Astrocyte of the spinal cord (primary cell): ENCODE measurements at places on chromosomes 1 and 21.

- peak; percentile 41 for DNase-seq
Observed at GRCh38 chr1:37795340-37796125, 1.9 kb downstream of the MANEAL start.

DNA sequence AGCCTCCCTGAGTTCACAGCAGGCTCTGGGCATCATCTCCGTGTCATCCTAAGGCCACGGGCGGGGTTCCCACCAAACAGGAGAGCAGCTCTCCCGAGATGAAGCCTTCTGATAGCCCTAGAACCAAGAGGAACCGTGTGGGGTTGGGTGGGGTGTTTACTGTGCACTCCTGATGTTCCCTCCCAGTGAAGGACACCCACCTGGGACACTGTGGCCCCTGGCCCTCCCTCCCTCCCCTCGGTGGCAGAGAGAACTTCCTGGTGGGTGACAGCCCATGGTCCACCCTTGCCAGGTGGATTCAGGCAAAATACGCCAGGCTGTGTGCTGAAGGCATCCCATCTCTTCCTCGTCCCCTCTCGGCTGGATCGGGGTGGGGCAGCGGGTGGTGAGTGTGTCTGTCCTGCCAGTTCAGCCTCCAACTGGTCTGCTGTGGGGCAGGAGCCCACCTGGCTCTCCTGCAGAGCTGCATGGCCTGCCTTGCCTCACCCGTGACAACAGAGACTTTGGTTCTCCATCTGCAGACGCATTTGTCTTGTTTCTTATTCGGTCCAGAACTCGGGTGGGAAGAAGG lies 15.6 kb upstream of the C1orf174 start:
- no peak for DNase-seq

DNA sequence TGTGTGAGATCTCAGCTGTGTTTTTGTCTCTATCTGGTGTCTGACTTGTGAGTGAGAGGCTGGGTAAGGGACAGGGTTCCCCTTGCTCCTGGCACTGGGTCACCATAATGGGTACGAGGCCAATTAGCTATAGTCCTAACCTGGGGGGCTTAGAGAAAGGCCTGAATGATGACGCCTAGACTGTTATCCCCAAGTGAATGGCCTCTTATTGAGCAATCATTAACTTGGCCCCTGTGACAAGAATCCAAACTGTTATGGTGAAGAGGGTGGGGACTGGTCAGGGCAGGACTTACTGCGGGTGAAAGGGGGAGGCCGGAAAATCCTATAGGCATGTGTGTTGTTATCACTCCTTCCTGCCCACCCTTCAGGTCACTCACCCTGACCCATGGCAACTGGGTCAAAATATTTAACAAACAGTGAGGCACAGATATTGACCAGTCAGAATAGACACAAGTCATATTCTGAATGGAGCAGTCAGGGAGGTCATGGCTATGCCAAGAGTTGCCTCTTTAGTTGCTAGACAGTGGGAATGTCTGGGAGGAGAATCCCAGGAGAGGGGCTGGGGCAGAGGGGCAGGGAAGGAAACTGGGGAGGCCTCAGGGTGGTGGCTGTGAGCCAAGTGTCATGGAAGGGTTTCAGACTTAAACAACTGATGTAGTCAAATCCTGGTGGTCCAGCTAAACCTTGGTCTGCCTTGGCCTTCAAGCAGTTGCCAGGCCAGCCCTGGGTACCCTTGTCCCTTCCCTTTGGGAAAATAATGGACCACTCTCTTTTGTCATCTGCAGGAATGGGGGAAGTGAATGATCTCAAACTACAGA lies 3.2 kb downstream of the NR0B2 start:
- no peak for DNase-seq

DNA sequence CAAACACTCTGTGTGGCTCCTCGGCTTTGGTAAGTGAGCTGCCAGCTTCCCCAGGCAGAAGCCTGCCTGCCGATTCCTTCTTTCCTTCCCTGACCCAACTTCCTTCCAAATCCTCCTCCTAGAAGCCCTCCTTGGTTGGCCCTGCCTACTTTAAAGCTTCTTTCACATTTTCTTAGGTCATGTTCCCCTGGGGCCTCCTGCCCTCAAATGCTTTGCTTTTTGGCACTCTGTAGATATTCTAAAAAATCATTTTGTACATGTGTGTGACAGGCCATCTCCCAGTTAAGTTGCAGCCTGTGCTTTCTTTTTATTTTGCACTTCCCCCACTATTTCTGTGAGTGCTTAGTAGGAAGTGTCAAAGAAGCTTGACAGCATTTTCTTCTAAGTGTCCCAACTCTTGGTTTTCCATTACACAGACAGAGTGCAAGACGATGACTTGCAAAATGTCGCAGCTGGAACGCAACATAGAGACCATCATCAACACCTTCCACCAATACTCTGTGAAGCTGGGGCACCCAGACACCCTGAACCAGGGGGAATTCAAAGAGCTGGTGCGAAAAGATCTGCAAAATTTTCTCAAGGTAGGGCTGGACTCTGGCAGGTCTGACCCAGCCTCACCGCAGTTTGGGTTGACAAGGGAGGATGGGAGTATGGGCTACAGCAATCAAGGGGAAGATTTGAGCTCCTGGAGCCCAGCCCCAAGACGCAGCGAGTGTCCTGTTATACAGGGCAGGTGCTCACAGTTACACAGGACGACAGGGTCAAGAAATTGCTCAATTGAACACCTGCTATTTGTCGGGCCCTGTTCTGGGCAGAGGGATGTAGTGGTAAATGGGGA lies at the start of gene S100A9:
Gene S100A9, plus strand, starts transcription at position 2 of the 838 bp plus-strand sequence. Its CDS starts 430 bp downstream, at position 432.
- DNase-seq, result no peak

DNA sequence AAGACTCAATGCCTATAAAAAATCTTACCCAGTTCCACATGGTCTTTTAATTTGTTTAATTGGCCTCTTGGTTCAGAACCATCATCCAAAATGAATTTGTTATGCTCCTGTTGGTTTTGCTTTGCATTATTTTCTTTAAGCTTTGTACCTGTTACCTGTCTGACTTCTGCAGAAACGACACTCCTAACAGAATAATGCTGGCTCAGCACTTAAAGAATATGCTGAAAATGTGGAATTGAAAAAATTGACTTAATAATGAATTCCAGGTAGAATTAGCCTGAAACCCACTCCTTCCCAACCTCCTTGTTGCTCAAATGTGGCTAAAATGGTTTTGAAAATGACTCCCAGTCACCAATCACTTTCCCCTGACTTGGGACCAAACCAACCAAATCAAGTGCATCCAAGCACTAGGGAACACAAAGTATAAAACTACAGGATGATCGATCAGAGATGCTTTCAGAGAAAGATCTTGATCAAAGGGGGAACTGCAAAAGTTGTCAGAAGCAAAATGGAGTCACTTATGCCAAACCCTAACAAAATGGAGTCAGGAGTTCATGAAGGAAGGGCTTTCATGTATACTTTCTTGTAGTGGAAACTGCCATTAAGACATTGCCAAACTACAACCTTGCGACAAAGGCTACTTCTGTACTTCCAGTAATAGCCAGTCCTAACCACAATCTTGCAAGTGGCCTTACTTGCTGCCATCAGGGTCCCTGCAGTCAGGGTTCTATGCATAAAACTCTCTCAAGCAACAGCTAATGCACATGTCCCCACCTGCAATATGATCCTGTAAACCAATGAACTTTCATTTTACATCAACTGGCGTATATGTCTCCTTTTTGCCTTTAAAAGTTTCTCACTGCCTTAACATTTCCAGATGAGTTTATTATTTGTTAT lies 5.4 kb downstream of the GBP7 start:
- no peak for DNase-seq
